Suppressor macrophage treated with lipopolysaccharide for 4 hours (primary cell): ENCODE measurements at places on chromosomes 4 and X.
A peak's percentile ranks its signal among the peaks of the same experiment; 100 is the strongest.

- DNase-seq: no peak
Observed at GRCh38 chr4:76568262-76568661, 133.2 kb downstream of the SHROOM3 start.

DNA sequence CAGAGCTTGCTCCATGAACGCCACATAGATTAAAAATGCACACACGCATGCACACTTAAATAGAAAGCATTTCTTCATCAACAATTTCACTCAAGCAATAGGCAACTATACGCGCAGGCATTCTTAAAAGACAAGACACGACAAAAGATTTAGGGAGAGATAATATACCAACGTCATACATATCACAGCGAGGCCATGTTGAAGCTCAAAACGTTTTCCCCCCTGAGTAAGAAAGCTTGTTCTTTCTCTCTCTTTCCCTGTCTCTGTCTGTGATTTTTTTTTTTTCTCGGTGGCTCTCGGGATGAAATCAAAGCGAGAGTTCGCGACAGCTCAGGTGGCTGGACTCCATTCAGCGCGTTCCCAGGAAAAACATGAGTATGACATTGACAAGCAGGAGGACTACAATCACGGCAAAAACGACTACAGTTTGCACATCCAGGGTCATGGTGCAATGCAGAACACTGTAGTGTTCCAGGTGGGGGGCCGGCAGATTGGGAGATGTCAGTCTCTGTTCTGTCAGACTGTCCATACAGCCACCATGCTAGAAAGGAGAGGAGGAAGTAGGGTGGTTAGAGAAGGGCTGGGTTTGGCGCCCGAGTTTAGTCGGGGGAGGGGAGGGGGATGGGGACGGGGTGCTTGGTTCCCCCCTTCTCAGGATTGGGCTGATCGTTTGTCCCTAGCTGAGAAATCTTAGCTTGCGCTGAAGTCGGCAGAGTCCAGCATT is 30.7 kb downstream of the ARHGEF9 start:
- no peak for DNase-seq

GRCh38 chrX:148541584-148541940 is 41.1 kb downstream of the AFF2 start:
- DNase-seq: no peak

GRCh38 chrX:78124307-78124706 is 15.1 kb downstream of the TAF9B start:
- DNase-seq: no peak

GRCh38 chr4:77126809-77127208 is 30.2 kb upstream of the CCNG2 start:
- DNase-seq: peak; percentile 84
